HepG2 (cell line): ENCODE measurements at places on chromosomes 7 and 10. TPM values are rescaled to one million over a fixed set of nuclear protein-coding genes. Genes with fewer than 3 reads are reported as not detected.

GRCh38 chr7:69786730-69787395, 188.6 kb downstream of the AUTS2 start:
- H3K4me3 ChIP-seq: no peak overlapping the region
- no peak overlapping the region for H3K27ac ChIP-seq
- H3K27me3 ChIP-seq: no peaks in the 10 kb centered on the region
- no peaks in the 10 kb centered on the region for H3K4me1 ChIP-seq
- no peak for DNase-seq
- H3K36me3 ChIP-seq: no peaks in the 10 kb centered on the region

DNA sequence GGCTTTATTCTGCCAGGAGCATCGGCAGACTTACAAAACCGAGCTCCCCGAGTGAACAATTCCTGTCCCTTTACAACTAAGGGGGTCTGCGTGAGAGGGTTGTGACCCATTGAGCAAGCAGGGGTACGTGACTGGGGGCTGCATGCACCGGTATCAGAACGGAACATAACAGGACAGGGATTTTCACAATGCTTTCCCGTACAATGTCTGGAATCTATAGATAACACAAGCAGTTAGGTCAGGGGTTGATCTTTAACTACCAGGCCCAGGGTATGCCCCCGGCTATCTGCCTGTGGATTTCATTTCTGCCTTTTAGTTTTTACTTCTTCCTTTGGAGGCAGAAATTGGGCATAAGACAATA, 38.1 kb upstream of the GSDME start:
- no peaks in the 10 kb centered on the region for H3K36me3 ChIP-seq
- H3K4me1 ChIP-seq: peaks cover 23% of the 10 kb centered on the region
- H3K27me3 ChIP-seq: no peaks in the 10 kb centered on the region
- peak overlapping the region; percentile 56 for H3K27ac ChIP-seq
- DNase-seq: peak; percentile 29

DNA sequence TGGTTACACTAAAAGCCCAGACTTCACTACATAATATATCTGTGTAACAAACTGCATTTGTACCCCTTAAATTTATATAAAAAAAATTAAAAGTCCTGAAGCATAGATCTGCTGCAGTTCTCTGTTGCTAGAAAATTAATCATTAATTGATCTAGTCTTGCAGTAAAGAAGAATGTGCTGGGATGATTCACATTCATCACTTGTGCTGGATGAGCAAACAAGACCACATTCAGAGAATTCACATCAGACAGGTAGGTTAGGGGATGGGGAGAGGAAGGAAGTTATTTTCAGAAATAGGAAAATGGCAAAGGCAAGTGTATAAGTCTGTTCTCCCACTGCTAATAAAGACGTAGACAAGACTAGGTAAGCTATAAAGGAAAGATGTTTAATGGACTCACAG, 1019.0 kb downstream of the KCNMA1 start:
- no peaks in the 10 kb centered on the region for H3K36me3 ChIP-seq
- no peak overlapping the region for H3K4me3 ChIP-seq
- no peak for DNase-seq

Gene LRIT1
- total RNA-seq: not detected in 2 replicates

DNA sequence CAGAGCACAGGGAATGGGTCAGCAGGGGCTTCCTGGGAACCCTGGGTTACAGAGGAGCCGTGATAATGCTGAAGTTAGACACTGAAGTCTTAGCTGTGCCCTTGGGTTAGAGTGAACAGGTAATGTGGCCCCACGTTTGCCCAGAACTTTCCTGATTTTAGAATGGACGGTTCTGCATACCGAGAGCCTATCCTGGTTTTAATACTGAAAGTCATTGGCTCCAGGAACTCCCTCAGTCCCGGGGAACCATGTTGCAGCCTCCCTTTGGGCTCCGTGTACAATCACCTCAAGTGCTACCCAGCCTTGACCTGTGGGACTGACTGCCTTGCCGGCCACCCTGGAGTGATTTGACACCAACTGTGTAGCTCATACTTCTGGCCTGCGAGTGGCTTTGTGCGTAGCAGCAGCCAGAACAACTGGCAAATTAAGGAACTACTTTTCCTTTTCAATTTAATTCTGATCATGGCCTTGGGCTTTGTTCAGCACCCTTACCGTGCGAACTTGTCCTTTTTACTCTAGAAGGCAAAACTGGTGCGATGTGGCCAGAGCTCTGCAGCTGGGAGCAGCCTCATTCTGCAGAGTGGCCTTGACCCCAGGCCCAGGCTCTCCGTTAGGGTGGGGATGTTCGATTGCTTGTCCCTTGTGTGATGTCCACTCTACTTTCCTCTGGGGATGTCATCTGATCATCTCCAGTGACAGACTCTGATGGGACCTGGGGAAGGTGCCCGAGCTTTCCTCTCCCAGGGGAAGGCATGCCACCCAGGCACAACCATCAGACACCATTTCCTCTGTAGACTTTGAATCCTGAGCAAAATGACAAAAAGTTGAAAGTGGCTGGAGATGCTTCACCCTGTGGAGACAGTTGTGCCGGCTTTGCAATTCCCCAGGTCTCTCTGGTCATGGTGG, 265.9 kb downstream of the GLRX3 start:
- H3K27ac ChIP-seq: no peak overlapping the region
- DNase-seq: no peak
- no peaks in the 10 kb centered on the region for H3K36me3 ChIP-seq
- no peaks in the 10 kb centered on the region for H3K4me1 ChIP-seq
- 0 out of 3 replicates have a peak, but pooled peaks cover 2% of the 10 kb centered on the region for H3K27me3 ChIP-seq
- H3K4me3 ChIP-seq: no peak overlapping the region

- H3K27me3 ChIP-seq: no peaks in the 10 kb centered on the region
- peaks cover 86% of the 10 kb centered on the region for H3K4me1 ChIP-seq
- H3K4me3 ChIP-seq: no peak overlapping the region; the same call in 1 of the 2 replicates
- H3K36me3 ChIP-seq: peaks cover 3% of the 10 kb centered on the region; the same call in 1 of the 2 replicates
- peak; percentile 88 for DNase-seq
These were observed 1.8 kb upstream of the ZDHHC4 start for GRCh38 chr7:6575281-6576023.

Gene FRMPD2
- 0.76 and 1.3 TPM in 2 replicates for total RNA-seq

DNA sequence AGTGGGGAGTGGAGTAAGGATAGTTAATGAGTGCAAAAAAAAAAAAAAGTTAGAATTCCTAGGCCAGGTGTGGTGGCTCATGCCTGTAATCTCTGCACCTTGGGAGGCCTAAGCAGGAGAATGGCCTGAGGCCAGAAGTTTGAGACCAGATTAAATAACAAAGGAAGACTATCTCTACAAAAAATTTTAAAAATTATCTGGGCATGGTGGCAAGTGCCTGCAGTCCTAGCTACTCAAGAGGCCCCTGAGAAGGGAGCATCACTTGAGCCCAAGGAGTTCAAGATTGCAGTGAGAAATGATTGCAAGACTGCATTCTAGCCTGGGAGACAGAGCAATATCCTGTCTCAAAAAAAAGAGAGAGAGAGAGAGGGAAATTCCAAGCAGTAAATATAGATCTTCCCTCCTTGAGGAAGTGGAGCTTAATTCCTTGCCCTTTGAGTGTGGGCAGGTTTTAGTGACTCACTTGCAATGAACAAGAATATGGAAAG, 19.5 kb upstream of the CSTF2T start:
- no peak overlapping the region for H3K4me3 ChIP-seq
- no peaks in the 10 kb centered on the region for H3K27me3 ChIP-seq
- no peak for DNase-seq
- no peaks in the 10 kb centered on the region for H3K4me1 ChIP-seq

Gene JAZF1
- not detected in 2 replicates for total RNA-seq

Gene RADIL
- 0.09 and 0.52 TPM in 2 replicates for total RNA-seq

DNA sequence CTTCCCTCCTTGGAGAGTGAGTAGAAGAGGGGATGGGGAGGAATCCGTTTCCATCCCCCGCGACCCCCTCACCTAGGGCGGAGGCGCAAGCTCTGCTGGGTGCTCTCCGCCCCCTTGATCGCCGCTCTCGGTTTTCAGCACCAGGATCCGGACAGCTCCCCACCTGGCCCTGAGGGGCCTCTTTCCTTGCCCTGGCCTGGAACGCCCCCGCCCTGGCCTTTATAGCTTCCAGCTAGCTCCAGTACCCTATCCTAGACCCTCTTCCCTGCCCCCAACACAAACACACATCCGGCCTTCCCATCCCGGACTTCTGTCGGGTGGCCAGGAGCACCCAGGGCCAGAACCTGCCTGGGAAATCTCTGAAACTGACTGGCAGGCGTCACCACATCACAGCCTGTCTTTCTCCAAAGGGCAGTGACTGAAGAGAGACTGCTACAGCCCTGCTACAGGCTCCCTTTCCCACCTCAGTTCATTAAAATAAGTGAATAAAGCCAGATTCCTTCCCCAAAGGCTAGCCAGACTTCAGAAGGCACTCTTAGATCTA, 72.3 kb upstream of the LEP start:
- H3K27me3 ChIP-seq: peaks cover 8% of the 10 kb centered on the region
- DNase-seq: no peak
- H3K27ac ChIP-seq: no peak overlapping the region
- H3K4me1 ChIP-seq: no peaks in the 10 kb centered on the region
- H3K36me3 ChIP-seq: no peaks in the 10 kb centered on the region

GRCh38 chr10:109062371-109062770, 860.9 kb downstream of the XPNPEP1 start:
- no peaks in the 10 kb centered on the region for H3K4me1 ChIP-seq
- no peak overlapping the region for H3K27ac ChIP-seq
- H3K36me3 ChIP-seq: no peaks in the 10 kb centered on the region
- no peaks in the 10 kb centered on the region for H3K27me3 ChIP-seq
- DNase-seq: no peak
- no peak overlapping the region for H3K4me3 ChIP-seq

GRCh38 chr10:12925845-12926244, 75.7 kb downstream of the CCDC3 start:
- peaks cover 7% of the 10 kb centered on the region; the same call in 1 of the 3 replicates for H3K27me3 ChIP-seq
- no peak for DNase-seq
- no peak overlapping the region for H3K27ac ChIP-seq
- no peaks in the 10 kb centered on the region for H3K36me3 ChIP-seq
- no peak overlapping the region for H3K4me3 ChIP-seq

- H3K36me3 ChIP-seq: no peaks in the 10 kb centered on the region
- peaks cover 7% of the 10 kb centered on the region; the same call in 1 of the 2 replicates for H3K4me1 ChIP-seq
- DNase-seq: no peak
- peak overlapping the region; percentile 49 for H3K27ac ChIP-seq
- peaks cover 7% of the 10 kb centered on the region; the same call in 1 of the 3 replicates for H3K27me3 ChIP-seq
These were observed 135.9 kb downstream of the ZNF92 start for GRCh38 chr7:65509368-65510186.

DNA sequence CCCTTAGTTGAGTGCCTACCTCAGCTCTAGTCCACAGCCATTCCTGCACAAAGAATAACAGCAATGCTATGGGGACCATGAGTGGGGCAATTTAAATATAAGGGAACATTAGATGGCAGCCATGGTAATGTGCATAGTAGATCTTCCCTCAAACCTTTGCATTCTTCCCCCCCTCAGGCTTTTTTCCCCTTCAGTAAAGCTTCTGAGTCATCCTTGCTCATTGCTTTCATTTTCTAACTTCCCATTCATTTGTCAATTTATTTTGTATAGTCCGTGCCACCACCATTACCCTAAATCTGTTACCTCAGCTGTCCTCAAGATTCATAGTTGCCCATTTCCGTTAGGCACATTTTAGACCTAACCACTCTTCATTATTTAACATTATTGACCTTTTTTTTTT, 10.7 kb downstream of the HECTD2 start:
- DNase-seq: no peak
- H3K36me3 ChIP-seq: no peaks in the 10 kb centered on the region
- H3K4me1 ChIP-seq: no peaks in the 10 kb centered on the region
- no peaks in the 10 kb centered on the region for H3K27me3 ChIP-seq
- H3K27ac ChIP-seq: no peak overlapping the region

Gene KLHDC10
- total RNA-seq: 21.6 and 33.4 TPM in 2 replicates

DNA sequence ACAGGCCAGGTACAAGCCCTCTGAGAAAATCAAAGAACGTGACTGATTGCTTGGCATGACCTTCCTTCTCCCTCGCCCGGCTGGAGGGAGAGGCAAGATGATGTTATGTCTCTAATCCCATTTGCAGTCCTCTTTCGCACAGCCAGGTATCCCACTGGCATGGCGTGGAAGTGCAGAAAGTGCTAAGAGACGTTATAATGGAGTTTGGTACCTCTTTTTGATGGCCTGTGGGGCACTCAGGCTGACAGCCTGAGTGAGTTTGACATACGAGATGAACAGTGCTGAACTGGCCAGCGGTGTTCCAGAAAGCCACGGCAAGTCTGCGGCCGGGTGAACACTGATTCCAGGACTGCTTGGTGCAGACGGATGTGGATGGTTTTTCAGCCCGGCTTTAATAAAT, 241.6 kb downstream of the RAB11FIP2 start:
- H3K4me3 ChIP-seq: no peak overlapping the region
- H3K27me3 ChIP-seq: no peaks in the 10 kb centered on the region; the same call in 1 of the 2 replicates
- no peak overlapping the region for H3K27ac ChIP-seq
- no peak for DNase-seq

GRCh38 chr10:63588436-63589167, 67.4 kb downstream of the REEP3 start:
- H3K27me3 ChIP-seq: no peaks in the 10 kb centered on the region
- no peaks in the 10 kb centered on the region; the same call in 1 of the 2 replicates for H3K36me3 ChIP-seq
- no peak for DNase-seq
- peaks cover 8% of the 10 kb centered on the region; the same call in 1 of the 2 replicates for H3K4me1 ChIP-seq
- H3K4me3 ChIP-seq: no peak overlapping the region

Gene ATOH7
- total RNA-seq: 0.07 TPM in 1 of 2 replicates, not detected in the other

GRCh38 chr10:58867683-58868082, 308.8 kb upstream of the PHYHIPL start:
- DNase-seq: no peak
- H3K4me1 ChIP-seq: peaks cover 7% of the 10 kb centered on the region
- no peak overlapping the region for H3K27ac ChIP-seq
- H3K27me3 ChIP-seq: no peaks in the 10 kb centered on the region
- H3K4me3 ChIP-seq: no peak overlapping the region

- H3K4me1 ChIP-seq: no peaks in the 10 kb centered on the region
- no peak overlapping the region for H3K27ac ChIP-seq
- H3K36me3 ChIP-seq: no peaks in the 10 kb centered on the region
- no peak overlapping the region for H3K4me3 ChIP-seq
- peaks cover 1% of the 10 kb centered on the region; the same call in 1 of the 2 replicates for H3K27me3 ChIP-seq
These were observed 5.3 kb downstream of the FRMD4A start for GRCh38 chr10:14325325-14325955.

Gene ADRA2A
- not detected in 2 replicates for total RNA-seq

Gene C7orf33
- not detected in 2 replicates for total RNA-seq

DNA sequence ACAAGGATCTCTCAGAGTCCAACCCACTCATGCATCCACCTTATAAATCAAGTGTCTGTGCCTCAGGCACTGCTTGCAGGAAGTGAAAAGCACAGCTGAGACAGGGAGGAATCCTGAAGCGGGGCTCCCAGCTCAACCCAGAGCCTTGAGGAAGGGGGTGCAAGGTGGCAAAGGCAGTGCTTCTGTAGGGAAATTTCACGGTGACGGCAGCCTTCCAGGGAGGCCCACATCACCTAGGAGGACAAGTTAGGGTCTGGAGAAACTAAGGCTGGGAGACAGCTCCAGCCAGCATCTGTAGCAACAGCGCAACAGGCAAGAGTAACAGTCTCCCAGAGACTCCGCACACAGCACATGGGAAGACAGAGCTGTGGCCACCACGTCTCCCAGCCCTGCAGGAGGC, 2.7 kb downstream of the AOC1 start:
- H3K4me1 ChIP-seq: no peaks in the 10 kb centered on the region
- peaks cover 2% of the 10 kb centered on the region for H3K27me3 ChIP-seq
- H3K4me3 ChIP-seq: no peak overlapping the region
- H3K27ac ChIP-seq: no peak overlapping the region
